MM.1S (cell line): ENCODE measurements at places on chromosomes 3 and 15.

- no peaks in the 10 kb centered on the region for H3K4me1 ChIP-seq
- DNase-seq, result no peak
- H3K27me3 ChIP-seq, result no peaks in the 10 kb centered on the region
- H3K36me3 ChIP-seq, result no peaks in the 10 kb centered on the region
These were observed 14.3 kb upstream of the TNFAIP8L3 start for GRCh38 chr15:51108933-51109550.

DNA sequence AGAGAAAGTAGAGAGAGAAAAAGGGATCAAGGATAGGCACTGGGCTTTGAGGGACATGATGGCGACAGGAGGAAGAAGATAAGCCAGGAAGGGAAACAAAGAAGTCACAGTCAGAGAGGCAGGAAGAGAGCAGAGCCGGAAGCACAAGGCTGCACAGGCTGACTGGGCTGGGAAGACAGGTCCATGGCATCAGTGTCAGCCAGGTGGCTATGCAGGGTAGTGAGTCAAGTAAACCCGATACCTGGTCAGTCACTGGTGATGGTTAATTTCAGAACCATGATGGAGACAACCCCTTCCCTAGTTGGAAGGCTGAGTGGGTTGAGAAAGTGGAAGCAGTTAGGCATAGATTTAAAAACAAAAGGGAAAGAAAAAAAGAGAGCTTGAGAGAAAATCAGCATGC lies 203.8 kb downstream of the EPHB1 start:
- no peak overlapping the region for H3K27ac ChIP-seq
- no peak overlapping the region for H3K4me3 ChIP-seq
- DNase-seq, result no peak
- H3K36me3 ChIP-seq, result no peaks in the 10 kb centered on the region
- no peaks in the 10 kb centered on the region for H3K4me1 ChIP-seq
- H3K27me3 ChIP-seq, result no peaks in the 10 kb centered on the region

DNA sequence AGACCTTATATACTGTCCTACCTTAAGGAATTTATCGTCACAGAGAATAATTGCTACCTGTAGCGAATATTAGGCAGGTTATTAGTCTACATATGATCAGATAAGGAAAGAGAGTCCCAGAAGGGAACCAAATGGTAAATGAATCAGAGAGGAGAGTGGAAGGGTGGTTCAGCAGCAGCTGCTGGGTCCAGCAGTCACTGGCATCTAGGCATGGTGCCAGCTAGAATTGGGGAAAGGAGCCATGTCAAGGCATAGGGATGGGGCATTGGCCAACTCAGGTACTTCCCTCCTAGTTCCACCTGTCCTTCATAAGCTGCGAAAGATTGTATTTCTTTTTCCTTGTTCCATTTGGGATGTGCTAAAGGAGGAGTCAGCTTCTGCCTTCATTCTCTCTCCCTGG lies 23.4 kb downstream of the HACD3 start:
- 0 out of 2 replicates have a peak, but pooled peaks cover 6% of the 10 kb centered on the region for H3K36me3 ChIP-seq
- no peak overlapping the region for H3K27ac ChIP-seq
- H3K4me1 ChIP-seq, result no peaks in the 10 kb centered on the region
- H3K4me3 ChIP-seq, result no peak overlapping the region

DNA sequence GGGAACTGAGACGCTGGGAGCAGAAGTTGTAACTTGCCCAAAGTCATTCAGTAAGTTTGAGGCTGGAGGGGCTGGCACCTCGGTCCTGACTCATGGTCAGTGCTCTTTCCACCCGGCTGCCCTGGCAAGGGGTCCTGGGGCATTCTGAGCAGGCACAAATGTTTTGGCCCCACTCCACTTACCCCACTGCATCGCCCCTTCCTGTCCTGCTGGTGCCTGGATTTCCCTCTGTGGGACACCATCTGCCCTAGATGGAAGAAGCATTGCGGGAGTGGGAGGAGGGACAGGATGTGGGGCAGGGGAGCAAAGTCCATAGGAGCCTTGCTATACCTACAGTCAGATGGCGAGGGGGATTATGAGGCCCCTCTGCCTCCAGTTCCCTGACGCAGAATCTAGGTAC lies 4.5 kb downstream of the CORO2B start:
- peaks cover 2% of the 10 kb centered on the region for H3K27me3 ChIP-seq
- no peaks in the 10 kb centered on the region for H3K36me3 ChIP-seq
- H3K4me3 ChIP-seq, result no peak overlapping the region
- no peaks in the 10 kb centered on the region for H3K4me1 ChIP-seq

GRCh38 chr3:149623824-149624223 lies 34.0 kb downstream of the WWTR1 start:
- no peak overlapping the region for H3K4me3 ChIP-seq
- no peaks in the 10 kb centered on the region for H3K36me3 ChIP-seq
- no peak for DNase-seq
- H3K4me1 ChIP-seq, result peaks cover 28% of the 10 kb centered on the region

- no peaks in the 10 kb centered on the region for H3K36me3 ChIP-seq
- DNase-seq, result no peak
- peaks cover 7% of the 10 kb centered on the region; the same call in 1 of the 2 replicates for H3K4me1 ChIP-seq
- no peak overlapping the region for H3K4me3 ChIP-seq
- H3K27me3 ChIP-seq, result no peaks in the 10 kb centered on the region
These were observed 102.4 kb downstream of the ARRDC4 start for GRCh38 chr15:98062869-98063268.

GRCh38 chr3:150428562-150428961 lies 20.5 kb downstream of the TSC22D2 start:
- 0 out of 2 replicates have a peak, but pooled peaks cover 6% of the 10 kb centered on the region for H3K4me1 ChIP-seq
- no peak for DNase-seq
- H3K36me3 ChIP-seq, result no peaks in the 10 kb centered on the region

DNA sequence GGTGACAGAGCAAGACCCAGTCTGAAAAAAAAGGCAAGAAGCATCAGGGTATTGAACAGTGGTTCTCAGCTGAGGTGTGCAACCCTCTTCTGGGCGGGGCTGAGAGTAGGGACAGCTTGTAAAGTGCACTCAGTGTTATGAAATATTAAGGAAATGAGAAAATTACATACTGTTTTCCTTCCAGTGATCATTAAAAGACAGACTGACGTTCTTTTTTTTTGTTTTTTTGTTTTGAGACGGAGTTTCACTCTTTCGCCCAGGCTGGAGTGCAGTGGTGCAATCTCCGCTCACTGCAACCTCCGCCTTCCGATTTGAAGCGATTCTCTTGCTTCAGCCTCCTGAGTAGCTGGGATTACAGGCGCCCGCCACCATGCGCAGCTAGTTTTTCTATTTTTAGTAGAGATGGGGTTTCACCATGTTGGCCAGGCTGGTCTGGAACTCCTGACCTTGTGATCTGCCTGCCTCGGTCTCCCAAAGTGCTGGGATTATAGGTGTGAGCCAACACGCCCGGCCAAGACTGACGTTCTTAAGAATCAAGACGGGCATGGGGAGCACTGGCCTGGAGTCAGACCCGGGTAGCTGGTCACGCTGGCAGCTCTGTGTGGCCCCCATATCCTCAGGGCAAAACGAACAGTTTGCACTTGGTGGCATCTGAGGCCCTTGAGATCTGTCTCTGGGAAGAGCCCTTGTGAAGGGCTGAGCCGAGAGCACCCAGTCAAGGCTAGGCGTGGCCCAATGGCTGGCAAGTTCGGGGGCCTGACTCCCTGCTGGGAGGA lies 11.4 kb downstream of the MAN2A2 start:
- DNase-seq, result no peak
- H3K4me1 ChIP-seq, result no peaks in the 10 kb centered on the region
- H3K27me3 ChIP-seq, result no peaks in the 10 kb centered on the region
- peaks cover 3% of the 10 kb centered on the region; the same call in 1 of the 2 replicates for H3K36me3 ChIP-seq
- no peak overlapping the region for H3K27ac ChIP-seq
- no peak overlapping the region for H3K4me3 ChIP-seq

- no peak overlapping the region for H3K4me3 ChIP-seq
- no peaks in the 10 kb centered on the region for H3K4me1 ChIP-seq
- H3K27ac ChIP-seq, result no peak overlapping the region
- H3K36me3 ChIP-seq, result no peaks in the 10 kb centered on the region
- DNase-seq, result no peak
These were observed 5.4 kb upstream of the VWA5B2 start for GRCh38 chr3:184223946-184224345.

- no peaks in the 10 kb centered on the region for H3K36me3 ChIP-seq
- no peak overlapping the region for H3K4me3 ChIP-seq
- no peaks in the 10 kb centered on the region for H3K27me3 ChIP-seq
- no peak overlapping the region for H3K27ac ChIP-seq
These were observed 7.4 kb upstream of the LRRFIP2 start for GRCh38 chr3:37181756-37182155.

GRCh38 chr3:39754549-39754948 lies 54.9 kb upstream of the MYRIP start:
- no peaks in the 10 kb centered on the region for H3K4me1 ChIP-seq
- no peaks in the 10 kb centered on the region for H3K36me3 ChIP-seq
- DNase-seq, result no peak
- H3K27ac ChIP-seq, result no peak overlapping the region
- H3K27me3 ChIP-seq, result no peaks in the 10 kb centered on the region
- no peak overlapping the region for H3K4me3 ChIP-seq

DNA sequence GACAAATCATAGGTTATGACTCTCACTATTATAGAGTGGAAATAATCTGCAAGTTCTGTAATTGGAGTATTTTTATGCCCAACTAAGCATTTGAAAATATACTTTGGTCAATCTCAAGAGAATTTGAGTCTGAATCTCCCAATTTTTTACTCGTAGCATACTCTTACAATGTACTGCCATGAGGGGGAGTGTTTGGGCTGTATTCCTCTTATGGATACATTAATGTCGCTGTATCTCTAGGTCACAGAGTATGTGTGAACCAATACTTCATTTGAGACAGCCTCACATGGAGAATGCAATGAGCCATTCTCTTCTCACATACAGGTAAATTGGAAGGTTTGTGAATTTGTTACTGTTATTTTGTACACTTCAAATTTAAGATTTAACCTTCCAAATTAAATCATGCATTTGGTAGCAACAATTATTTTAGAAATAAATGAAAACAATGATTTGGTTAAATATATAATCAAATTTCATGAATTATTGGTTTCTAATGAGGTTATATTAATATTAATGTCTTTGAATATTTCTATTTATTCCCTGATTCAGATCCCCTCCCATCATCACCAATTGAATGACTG lies 5.5 kb upstream of the CD200 start:
- H3K4me3 ChIP-seq, result no peak overlapping the region
- H3K4me1 ChIP-seq, result peaks cover 8% of the 10 kb centered on the region; the same call in 1 of the 2 replicates
- H3K27me3 ChIP-seq, result no peaks in the 10 kb centered on the region
- no peak overlapping the region for H3K27ac ChIP-seq

- H3K36me3 ChIP-seq, result no peaks in the 10 kb centered on the region
- no peak overlapping the region for H3K27ac ChIP-seq
- DNase-seq, result no peak
- H3K4me3 ChIP-seq, result no peak overlapping the region
- H3K4me1 ChIP-seq, result no peaks in the 10 kb centered on the region
These were observed 59.9 kb downstream of the CLSTN2 start for GRCh38 chr3:139994891-139995290.

DNA sequence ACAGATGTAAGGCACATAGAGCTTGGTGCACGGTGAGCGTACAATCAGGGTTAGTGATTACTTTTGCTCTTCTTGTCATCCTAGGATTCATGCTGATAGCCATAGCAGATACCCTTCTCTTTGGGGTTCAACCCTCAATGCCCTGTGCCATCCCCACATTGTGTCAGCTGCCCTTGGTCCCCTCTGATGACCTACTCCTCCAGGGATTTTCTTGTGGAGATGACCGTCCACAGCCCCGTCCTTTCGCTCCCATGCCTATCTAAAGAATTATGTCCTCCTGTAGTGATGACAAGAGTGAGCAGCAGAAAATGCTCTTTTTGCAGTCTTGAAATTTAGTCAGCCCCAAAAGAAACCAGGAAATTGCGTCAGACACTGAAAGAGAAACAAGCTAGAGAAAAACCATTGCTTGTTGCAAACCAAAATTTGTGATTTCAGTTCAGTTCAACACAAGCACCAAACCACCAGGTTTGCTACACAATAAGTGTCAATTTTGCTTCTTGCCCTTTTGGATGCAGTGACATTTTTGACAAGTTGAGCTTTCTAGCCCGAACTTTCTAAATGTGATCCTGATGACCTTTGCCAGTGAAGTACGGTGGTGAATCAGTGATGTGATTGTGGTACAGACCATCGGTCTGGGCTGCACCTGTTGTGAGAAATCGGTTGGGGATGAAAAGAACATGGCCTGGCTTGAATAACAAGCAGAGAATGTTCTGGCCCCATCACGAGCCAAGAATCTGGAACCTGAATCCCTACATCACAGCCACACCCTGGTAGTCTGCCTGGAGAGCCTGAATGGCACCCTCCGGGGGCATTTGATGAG lies 41.3 kb downstream of the CMTM7 start:
- H3K27me3 ChIP-seq, result no peaks in the 10 kb centered on the region
- peak; percentile 83 for DNase-seq
- H3K4me1 ChIP-seq, result peaks cover 27% of the 10 kb centered on the region
- no peaks in the 10 kb centered on the region for H3K36me3 ChIP-seq
- H3K4me3 ChIP-seq, result peak overlapping the region; percentile 48
- peak overlapping the region; percentile 78 for H3K27ac ChIP-seq

DNA sequence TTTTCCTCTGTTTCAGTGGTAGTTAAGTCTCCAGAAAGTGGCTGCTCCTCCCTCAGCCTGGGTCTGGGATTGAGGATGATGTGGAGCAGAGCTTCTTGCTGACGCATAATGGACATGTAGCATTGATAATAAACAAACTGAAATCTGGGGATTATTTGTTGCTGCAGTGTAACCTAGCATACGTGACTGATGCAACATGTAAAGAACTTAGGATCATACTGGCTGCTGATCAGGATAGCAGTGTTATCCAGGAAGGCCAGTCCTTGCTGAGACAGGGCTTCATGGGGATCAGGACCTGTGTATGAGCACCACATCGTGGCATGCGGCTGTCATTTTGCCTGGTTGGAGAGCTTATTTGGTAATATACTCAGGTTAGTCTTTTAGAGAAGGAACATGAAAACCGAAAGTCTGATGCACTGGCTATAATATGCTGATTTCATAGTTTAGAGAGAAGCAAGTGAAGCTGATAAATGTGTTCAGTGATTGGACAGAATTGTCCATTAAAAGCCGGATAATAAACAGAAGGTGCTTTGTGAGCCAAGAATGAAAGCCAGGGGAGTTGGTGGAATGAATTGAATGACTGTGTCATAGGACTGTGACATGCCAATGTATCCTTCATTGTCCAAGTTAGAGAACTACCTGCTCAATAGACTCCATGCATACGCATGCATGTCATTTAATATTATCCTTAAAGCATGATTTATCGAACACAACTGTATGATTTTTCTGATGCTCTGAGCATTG lies 4.1 kb downstream of the MINAR1 start:
- no peak overlapping the region for H3K27ac ChIP-seq
- no peak overlapping the region for H3K4me3 ChIP-seq
- peaks cover 10% of the 10 kb centered on the region; the same call in 1 of the 2 replicates for H3K4me1 ChIP-seq
- no peaks in the 10 kb centered on the region for H3K27me3 ChIP-seq
- H3K36me3 ChIP-seq, result no peaks in the 10 kb centered on the region
- DNase-seq, result no peak
